ENCODE measurements at places on chromosomes 7 and 10. TPM values are rescaled to one million over a fixed set of nuclear protein-coding genes. Genes with fewer than 3 reads are reported as not detected.

Gene SEMA3E
- total RNA-seq = 12.2 TPM

Gene HELLS
- total RNA-seq = 31.8 TPM

Gene FAM237B
- 0.23 TPM for total RNA-seq

Gene LLCFC1
- not detected for total RNA-seq

Gene GPR15LG
- total RNA-seq = not detected

Gene PRPS1L1
- total RNA-seq = not detected

Gene TNS3
- total RNA-seq = 28.8 TPM

Gene ACSM6
- not detected for total RNA-seq

Gene LRRC17
- total RNA-seq = 33.2 TPM

Gene CALCR
- 5.1 TPM for total RNA-seq

Gene CPA4
- total RNA-seq = 1.4 TPM

Gene ASB10
- not detected for total RNA-seq

Gene EBLN1
- total RNA-seq = not detected

Gene RADIL
- total RNA-seq = 6.2 TPM

Gene NACAD
- 7.6 TPM for total RNA-seq

Gene LRRC27
- total RNA-seq = 16.8 TPM

Data from diencephalon (tissue), 1 donor.